ENCODE measurements at places on chromosomes 5 and 9.

DNA sequence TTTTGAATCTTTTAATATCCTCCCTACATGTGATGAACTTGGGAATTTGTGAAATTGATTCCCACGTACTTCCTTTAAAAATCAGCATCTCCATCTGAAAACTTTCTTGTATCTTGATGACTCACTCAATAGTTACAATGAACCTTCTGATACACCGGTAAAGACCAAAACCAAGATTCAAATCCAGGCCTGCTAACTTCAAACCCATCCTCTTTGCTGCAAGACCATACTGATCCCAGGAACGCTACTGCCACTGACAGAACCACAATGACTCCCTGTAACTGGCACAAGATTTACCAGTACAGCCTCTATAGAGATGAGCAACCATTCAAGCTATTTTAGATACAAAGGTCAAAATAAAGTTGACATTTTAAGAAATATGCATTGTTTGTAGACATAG lies 332.9 kb downstream of the DNAH5 start:
- no peak for DNase-seq

DNA sequence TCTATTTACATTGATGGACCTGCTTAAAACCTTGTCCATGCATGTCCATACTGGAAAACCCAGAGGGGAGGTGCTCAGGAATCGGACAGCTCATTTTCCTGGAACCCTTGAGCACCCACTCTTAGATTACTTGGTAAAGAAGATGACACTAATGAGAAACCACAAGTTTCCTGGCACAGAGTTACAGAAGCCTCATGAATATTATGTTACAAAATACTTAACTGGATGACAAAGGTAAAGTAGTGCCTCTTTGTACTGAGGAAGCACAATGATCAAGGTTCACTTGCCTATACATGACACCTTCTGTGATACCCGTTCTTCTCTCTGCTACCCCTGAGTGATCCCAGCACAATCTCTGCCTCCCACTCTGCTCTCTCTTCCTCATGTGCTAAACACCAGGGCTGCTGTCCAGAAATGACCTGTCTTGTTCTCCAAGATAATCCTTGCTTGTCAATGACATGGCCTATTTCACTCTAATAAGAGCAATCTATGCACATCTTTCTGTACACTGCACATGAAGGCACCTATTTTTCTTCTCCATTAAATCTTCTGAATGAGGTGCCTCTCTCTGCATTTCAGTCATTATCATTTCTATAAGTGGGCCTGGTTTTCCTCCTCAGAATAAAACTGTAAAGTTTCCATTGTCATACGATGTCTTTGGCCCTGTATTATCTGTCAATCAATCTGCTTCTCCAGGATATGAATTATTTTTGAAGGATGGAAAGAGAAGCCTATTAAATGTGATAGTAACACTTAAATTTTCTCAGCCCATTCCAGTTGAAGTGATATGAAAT lies 684.0 kb upstream of the ACO1 start:
- no peak for DNase-seq

DNA sequence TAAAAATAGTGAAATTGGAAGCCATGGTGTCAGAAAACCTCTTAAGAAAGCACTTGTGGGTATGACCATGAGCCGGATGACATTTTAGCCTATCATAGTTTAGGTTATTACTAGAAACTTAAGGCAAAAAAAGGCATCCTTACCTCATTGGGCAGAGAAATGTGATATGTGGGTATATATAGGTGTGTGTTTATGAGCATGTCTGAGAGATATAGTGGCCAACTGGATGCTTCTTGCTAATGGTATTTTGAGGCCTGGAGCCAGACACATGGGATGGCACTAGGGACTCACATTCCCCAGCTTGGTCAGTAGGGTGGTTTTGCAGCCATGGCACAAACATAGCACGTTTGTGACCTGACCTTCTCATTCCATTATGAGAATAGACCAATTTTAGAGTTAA lies 295.6 kb upstream of the MEF2C start:
- no peak for DNase-seq

DNA sequence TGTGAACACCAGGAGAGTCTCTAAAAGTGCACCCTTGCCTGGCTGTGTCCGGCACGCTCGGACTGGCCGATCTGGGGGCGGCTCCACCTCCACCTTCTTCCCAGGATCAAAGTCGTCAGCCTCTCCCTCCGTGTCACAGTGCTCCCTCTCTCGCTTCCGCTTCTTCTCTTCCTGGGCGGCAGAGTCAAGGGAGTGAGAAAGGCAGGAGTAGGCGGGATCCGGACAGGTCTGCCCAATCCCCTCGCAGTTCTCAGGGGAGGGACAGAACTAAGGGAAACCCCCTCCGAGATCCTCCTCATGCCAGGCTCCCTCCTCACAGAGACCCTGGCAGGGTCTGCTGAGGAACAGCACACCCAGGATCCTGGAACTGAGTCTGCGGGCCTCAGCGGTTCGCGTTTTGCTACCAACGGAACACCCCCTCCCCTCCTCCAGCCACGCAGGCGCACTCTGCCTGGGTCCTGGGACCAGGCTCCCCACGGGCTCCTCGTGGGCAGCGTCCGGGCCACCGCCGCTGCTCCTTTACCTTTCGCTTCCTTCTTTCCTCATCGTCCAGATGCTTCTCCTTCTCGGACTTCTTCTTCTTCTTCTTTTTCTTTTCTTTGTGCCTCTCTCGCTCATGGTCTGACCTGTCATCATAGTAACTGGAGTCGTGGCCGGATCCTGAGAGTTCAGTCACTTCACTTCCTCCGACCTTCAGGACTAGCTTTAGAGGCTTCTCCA lies 1.3 kb downstream of the BRD9 start:
- no peak for DNase-seq

DNA sequence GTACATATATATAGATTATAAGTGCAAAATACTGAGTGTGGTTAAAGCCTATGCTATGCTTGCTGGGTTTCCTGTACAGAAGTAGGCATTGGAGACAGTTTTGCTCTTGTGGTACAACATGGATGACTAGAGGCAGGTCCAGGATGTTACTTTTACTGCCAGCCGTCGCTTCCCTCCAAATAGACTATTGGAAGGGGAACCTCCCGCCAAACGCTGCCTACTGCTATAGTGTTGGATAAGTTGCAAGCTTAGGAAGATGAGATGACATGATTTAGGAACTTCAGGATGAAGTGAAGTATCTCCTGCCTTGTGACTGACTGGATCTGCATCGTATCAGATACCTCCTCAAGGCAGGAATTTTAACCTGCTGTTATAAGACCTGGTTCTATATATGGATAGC lies 30.9 kb downstream of the JAK2 start:
- no peak for DNase-seq

- DNase-seq: no peak
These were observed 841 bp downstream of the GRK6 start for GRCh38 chr5:177427211-177427822.

- no peak for DNase-seq
These were observed 371.7 kb upstream of the IRX2 start for GRCh38 chr5:3122985-3123762.

GRCh38 chr9:127423476-127423933 lies 677 bp upstream of the ZNF79 start:
- no peak for DNase-seq

All from DND-41 (cell line).